NCI-H1105 treated with DMSO at 0.1 percent for 48 hours (cell line): ENCODE measurements at places on chromosomes 3 and 15.

DNA sequence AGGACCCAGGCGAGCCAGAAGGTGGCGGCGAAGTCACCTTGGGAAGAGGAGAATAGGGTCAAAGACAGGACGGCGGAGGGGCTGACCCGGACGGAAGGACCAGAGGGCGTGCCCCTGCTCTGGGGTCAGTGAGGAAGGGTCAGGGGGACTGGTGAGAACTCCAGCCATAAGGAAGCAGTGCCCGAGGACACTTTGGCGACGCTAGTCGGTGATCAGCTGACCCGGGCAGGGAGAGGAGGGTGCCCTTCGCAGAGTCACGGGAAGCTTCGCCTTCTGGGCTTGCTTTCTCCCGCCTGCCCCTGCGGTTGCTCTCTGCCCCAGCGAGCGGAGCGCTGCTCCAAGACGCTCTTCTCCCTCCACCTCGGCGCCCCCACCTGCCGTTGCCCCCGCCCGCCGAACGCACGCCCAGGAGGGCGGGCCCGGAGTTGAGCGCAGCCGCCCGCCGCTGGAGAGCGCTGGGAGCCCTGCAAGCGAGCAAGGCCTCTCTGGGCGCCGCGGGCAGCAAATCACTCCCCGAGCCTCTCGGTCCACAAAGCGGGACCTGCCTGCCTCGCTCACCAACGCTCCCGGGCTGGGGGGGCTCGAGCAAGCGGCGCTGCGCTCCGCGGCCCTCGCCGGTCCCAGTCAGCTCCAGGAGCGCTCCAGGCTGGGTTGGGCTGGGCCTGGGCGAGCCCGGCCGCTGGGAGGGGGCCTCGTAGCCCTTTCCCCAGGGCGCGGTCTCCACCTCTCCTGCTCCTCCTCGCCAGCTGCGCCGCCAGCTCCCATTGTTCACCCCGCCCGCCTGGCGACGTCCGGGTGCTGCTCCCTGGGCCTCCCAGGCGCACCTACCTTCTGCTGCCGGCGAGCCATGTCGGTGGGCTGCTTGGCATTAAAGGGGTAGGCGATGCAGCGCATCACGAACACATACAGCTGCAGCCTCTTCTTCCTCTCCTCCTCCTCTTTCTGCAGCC, 1.2 kb downstream of the CADPS start:
- DNase-seq, result peak; percentile 76

GRCh38 chr3:46578973-46579755, 13.1 kb upstream of the LRRC2 start:
- DNase-seq, result no peak

GRCh38 chr15:74336061-74337005, 31.1 kb downstream of the CYP11A1 start:
- no peak for DNase-seq

GRCh38 chr3:103672346-103672745, 1237.5 kb downstream of the ZPLD1 start:
- no peak for DNase-seq

DNA sequence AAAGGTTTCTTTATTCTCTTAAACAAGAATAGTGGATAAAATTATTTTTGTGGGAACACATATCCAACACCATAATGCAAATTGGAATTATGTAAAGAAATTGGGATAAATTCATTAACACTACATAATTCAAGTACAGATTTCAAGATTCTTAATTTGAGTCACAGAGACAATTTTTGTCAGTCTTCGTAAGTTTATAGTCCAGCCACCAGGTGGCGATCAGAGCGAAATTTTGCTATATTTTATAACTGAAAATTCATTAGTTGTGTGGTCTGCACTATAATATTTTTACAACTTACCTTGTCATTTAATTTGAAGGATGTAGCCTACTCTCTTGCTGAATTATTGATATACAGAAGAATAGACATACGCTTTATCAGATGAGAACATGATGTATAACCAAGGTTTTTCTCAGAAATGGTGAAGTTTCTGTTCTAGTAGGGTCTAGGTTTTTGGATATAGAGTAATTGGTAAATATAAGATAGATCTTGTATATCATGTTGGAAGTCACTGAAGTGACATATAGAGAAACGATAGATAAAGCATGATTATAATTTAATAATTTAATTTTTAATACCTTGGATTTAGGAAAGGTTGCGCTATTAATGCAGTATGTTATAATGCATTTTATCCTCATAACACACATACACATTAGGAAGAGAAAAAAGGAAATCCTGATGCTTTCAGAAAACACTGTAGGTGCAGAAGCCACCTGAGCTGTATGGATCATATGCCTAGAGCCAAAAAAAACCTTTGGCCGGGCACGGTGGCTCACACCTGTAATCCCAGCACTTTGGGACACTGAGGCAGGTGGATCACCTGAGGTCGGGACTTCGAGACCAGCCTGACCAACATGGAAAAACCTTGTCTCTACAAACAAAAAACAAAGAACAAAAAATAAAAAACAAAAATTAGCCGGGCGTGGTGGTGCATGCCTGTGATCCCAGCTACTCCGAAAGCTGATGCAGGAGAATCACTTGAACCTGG, 31.7 kb downstream of the PLSCR4 start:
- peak; percentile 50 for DNase-seq
